Mesenchymal stem cell (in vitro differentiated cells and primary cell): ENCODE measurements at places on chromosomes 4 and X.

- no peak for DNase-seq
These were observed 230.8 kb downstream of the CPE start for GRCh38 chr4:165609653-165610052.

- DNase-seq, result peak; percentile 2
These were observed 16.0 kb upstream of the PRRG1 start for GRCh38 chrX:37332987-37333658.

GRCh38 chr4:128876200-128876599 lies 66.7 kb downstream of the JADE1 start:
- DNase-seq, result no peak

DNA sequence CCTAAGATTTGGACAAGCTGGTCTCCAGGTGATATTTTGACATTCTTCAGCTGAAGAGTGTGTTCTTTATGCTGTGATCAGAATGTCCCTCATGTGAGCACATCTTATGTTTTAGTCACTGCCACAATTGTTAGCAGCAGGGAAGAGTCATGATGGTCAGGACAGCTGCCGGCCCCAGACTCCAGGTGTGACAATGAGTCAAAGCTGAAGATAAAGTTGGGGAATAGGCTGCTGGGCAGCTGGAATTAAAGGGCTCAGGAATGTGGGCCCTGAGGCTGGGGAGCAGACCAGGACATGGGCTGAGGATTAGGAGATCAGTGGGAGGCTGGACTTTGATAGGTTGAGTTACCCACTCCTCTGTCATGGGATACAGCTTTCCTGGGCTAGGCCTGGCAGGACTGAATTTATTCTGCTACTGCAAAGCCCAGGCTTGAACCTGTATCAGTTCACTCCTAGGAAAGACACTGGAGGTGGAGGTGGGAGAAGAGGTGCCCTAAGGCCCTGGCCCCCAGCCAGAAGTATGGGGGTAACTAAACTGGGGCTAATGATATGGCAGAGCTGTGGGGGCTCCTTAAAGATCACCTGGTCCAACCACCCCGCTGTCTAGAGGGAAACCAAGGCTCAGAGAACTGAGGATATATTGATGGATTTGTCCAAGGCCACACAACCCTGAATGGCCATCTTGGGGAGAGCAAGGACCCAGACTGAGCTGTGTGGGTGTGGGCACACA lies 119.5 kb downstream of the PJA1 start:
- no peak for DNase-seq

DNA sequence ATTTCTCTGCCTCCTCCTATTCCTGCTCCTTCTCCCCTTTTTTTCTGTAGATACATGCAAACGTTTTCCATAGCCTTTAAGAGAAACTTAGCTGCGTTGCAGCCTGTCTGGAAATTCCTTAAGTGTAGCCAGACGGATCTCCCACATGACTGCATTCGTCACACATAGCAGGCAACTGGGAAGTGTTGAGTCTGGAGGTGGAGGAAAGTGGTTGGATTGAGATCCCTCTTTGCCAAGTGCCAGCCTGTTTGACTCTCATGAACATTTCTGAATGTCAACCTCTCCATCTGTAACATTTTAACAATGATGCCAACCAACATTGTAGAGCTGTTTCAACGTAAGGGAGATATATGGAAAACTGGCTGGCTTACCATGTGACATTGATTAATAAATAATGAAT lies 45.1 kb upstream of the FAM9A start:
- DNase-seq, result peak; percentile 13

DNA sequence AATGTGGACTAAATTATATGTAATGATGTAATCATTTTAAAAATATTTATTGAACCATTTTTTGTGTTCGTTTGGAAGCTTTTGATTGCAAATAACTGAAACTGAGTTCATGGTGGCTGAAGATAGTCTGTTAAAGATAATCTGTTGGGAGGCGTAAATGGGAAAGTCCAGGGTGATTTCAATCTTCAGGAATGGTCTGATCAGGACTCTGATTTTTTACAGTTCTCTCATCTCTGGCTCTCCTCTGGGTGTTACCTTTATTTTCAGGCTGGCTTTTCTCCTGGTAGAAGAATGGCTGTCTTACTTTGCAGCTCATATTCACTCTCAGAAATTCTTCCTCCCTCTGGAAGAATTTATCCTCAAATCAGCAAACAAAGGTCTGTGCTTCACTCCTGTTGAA lies 199.0 kb upstream of the LEF1 start:
- DNase-seq, result no peak

GRCh38 chr4:186554914-186555827 lies at the start of gene MTNR1A:
Gene MTNR1A, minus strand, starts transcription at chr4:186555567. Its CDS starts 202 bp downstream, at chr4:186555365.
- peak; percentile 28 for DNase-seq

DNA sequence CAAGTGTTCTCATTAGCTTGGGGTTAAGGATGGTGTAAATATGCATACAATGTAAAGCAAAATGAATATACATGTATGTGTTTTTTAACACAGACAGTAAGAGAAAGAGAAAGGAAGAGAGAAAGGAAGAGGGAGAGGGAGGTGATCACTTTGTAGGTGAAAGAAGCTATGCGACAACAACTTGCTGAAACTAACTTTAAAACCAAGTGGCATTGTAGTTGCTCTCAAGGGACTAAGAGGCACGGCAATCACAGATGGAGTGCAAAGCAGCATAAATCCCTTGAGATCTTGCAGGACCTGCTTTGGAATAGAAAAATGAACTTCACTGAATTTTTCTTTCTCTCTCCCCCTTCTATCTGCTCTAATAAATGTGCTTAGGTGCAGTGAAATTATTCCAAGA lies 1665.0 kb upstream of the TENM3 start:
- no peak for DNase-seq
